Fibroblast of villous mesenchyme (primary cell): ENCODE measurements at places on chromosomes 1 and 21. TPM values are rescaled to one million over a fixed set of nuclear protein-coding genes. Genes with fewer than 3 reads are reported as not detected.

DNA sequence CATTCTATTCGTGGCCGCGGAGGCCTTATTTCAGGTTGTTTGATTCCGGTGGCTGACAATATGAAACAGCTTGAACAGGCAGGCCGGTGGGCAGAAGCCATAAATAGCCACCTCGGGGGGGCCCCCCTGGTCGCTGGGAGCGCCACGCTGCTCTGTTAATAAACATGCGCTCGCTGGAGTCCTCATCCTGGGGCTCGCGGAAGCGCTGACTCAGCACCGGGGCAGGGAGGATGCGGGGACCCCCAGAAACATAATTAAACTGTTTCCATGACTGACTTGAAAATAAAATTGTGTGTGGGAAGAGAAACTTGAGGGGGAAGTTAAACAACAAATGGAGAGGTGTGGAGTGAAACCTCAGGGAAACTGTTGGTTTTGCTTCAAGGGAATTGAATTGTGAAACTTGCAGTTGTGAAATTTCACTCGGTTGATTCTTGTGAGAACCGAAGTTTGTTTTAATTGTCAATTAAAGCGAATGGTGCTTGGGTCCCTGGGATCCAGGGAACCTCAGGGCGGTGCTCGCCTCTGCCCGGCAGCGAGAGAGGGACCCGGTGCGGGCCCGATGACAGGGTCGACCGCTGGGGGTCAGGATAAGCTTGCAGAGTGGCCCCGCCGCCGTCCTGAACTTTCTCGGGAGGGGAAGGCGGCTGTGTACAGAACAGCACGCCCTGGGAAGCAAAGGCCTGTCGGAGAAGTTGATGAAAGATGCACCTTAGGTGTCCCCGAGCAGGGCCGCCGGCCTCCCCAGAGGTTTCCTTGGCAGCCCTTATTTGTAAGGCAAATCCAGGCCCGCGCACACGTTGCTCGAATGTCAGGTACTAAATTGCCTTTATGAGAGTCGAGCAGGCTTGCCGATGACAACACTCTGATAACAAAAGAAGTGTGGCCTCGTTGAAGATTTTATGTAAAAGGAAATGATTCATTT is 176.9 kb upstream of the LMO4 start:
- peak; percentile 76 for DNase-seq

GRCh38 chr1:104018922-104019674 is 269.4 kb downstream of the AMY1C start:
- DNase-seq, result no peak

DNA sequence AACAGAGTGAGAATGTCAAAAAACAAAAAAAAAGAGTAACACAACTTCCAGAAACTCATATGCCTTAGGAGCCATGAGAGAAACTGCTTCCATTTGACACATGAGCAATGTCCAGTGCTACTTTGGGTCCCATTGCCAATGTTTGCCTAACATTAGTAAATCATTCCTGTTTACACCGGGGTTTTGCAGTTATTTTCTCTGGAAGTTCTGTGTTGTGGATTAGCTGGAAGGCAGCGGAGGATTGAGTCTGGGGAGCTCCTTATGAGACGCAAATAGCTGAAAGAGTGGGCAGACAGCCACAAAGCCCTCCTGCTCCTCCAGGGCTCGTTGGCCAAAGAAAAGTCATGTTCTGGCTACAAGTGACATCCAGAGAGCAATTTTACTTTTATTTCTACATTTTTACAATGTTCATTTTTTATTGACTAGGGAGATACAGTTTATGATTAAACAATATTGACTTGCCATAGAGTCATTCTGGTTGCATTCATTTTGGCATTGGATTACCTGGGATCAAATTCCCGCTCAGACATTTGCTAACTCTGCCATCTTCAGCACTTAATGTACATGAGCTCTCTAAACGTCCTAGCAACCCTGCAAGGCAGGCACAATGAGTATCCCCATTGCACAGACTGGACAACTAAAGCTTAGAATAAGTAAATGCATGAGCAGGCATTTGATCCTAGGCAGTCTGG is 66.4 kb upstream of the GALNT2 start:
- DNase-seq, result no peak

- no peak for DNase-seq
These were observed 12.2 kb downstream of the TMEM53 start for GRCh38 chr1:44661781-44662682.

- no peak for DNase-seq
These were observed 66.6 kb upstream of the HAO2 start for GRCh38 chr1:119302011-119302410.

NTRK1 gene
- total RNA-seq, result not detected in 2 replicates

DNA sequence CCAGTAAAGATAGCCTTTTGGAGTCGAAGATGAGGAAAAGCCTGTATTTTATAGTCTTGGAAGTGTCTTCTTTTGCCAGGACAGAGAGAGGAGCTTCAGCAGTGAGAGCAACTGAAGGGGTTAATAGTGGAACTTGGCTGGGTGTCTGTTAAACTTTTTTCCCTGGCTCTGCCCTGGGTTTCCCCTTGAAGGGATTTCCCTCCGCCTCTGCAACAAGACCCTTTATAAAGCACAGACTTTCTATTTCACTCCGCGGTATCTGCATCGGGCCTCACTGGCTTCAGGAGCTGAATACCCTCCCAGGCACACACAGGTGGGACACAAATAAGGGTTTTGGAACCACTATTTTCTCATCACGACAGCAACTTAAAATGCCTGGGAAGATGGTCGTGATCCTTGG is at the start of gene VCAM1:
VCAM1 (plus strand) TSS at position 253 of the 400 bp plus-strand sequence; CDS start at position 372, 119 bp downstream.
- peak; percentile 81 for DNase-seq

GPR37L1 gene
- under 0.01 TPM in 1 of 2 replicates, not detected in the other for total RNA-seq

RIIAD1 gene
- 0.64 TPM in 1 of 2 replicates, not detected in the other for total RNA-seq
